ENCODE measurements at places on chromosomes 7 and 10. TPM values are rescaled to one million over a fixed set of nuclear protein-coding genes. Genes with fewer than 3 reads are reported as not detected.

DNA sequence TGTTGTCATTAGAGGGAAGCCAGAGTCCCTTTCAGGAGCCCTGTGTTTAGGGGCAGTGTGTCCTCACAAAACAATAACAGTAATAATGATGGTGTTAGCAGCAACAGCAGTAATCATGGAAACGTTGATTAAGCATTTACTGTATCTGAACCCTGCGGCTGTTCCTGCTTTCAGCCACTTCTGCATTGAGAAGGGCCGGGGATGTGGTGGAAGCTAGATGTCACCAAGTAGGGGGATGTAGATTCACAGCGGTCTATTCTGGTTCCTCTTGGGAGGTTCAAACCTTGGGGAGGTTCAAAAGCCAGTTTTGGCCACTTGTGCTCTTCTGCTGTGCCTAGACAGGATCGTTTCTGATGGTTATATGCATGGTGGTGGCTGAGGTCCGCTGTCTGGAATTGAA lies 44.8 kb downstream of the PRPF18 start:
- DNase-seq: no peak

GRCh38 chr7:12630513-12630819 lies 57.0 kb upstream of the ARL4A start:
- DNase-seq: no peak

CPA2 gene
- total RNA-seq: not detected

- DNase-seq: no peak
These were observed 16.8 kb upstream of the GPR15LG start for GRCh38 chr10:84156768-84157167.

PDZD7 gene
- total RNA-seq: 0.74 TPM

- DNase-seq: no peak
These were observed 184.2 kb downstream of the STK31 start for GRCh38 chr7:23893942-23894891.

FOXI2 gene
- total RNA-seq: not detected

Data from SK-MEL-5 (cell line).